ENCODE measurements at places on chromosomes 7 and 10.

DNA sequence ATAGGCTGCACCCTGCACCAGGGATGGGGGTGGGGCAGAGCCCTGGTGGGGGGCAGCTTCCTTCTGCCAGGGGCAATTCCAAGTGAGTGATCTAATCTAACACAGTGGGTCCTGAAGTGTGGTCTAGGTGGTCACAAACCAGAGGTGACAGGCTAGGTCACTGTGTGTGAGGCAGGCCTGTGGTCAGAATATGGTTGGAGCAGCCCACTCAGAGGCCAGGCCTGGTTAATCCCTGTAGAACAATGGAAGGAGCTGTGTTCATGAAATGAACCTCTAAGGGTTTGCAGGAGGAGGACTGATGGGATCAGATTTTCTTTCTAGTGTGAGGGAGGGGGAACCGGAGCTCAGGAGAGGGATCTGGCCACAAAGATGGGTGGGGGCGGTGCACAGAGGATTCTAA is 10.0 kb upstream of the TSPAN14 start:
- H3K4me3 ChIP-seq: no peak overlapping the region
- H3K36me3 ChIP-seq: no peaks in the 10 kb centered on the region
- ATAC-seq: no peak
- peaks cover 33% of the 10 kb centered on the region for H3K4me1 ChIP-seq
- H3K27ac ChIP-seq: peak overlapping the region; percentile 85

- peaks cover 76% of the 10 kb centered on the region for H3K4me1 ChIP-seq
- H3K27me3 ChIP-seq: no peaks in the 10 kb centered on the region
- peak overlapping the region; percentile 87 for H3K4me3 ChIP-seq
- H3K27ac ChIP-seq: peak overlapping the region; percentile 93
- ATAC-seq: peak; percentile 23
- peaks cover 27% of the 10 kb centered on the region for H3K36me3 ChIP-seq
Observed at GRCh38 chr10:22649994-22650393, 64.4 kb downstream of the PIP4K2A start.

DNA sequence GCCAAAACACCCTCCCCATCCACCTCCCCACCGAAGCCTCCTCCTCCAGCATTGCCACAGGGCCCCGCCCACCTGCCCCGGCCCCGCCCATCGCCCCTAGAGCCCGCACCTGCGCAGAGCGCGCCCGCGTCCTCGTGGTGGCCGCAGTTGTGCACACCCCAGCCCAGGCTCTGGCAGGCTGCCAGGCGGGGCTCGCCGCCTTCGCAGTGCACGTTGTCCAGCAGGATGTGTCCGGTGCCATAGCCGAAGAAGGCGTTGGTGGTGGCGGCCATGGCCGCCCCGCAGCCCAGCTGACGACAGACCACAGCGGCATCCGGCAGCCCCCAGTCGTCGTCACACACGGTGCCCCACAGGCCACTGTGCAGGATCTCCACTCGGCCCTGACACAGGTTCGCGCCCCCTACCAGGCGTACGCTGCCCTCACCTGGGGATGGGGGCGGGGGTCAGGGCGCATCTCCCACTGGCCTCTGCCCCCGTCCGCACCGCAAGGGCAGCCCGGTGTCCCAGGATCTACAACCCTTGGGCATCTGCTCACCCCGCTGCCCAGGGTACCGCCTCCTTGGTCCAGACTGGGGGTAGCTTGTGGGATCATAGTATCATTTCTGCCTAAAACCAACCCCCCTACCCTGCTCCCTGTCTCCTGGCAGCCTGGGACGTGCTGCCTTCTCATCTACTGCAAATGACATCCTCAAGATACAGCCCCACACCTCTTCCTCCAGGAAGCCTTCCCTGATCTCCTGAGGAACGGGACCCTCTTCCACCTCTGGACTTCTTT is 11.9 kb downstream of the SSC4D start:
- H3K36me3 ChIP-seq: no peaks in the 10 kb centered on the region
- H3K4me1 ChIP-seq: peaks cover 6% of the 10 kb centered on the region
- peak overlapping the region; percentile 74 for H3K4me3 ChIP-seq
- peak; percentile 63 for ATAC-seq
- H3K27me3 ChIP-seq: no peaks in the 10 kb centered on the region

DNA sequence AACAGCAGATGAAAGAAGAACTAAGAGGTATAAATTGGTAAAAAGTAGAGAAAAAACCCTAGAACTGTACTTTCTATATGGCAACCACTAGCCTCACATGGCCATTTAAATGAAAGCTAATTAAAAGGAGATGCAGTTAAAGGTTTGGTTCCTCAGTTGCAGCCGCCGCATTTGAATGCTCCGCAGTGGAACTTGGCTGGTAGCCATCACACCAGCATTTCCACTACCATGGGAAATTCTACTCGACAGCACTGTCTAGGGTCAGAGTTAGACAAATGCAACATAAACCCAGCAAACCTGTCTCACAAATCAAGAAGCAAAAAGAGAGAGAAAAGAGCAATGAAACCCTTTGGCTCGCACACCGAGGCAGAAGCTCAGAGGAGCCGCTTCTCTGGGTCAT is 29.7 kb downstream of the VIPR2 start:
- no peak for ATAC-seq
- H3K4me1 ChIP-seq: no peaks in the 10 kb centered on the region
- no peak overlapping the region for H3K27ac ChIP-seq
- no peaks in the 10 kb centered on the region for H3K36me3 ChIP-seq

DNA sequence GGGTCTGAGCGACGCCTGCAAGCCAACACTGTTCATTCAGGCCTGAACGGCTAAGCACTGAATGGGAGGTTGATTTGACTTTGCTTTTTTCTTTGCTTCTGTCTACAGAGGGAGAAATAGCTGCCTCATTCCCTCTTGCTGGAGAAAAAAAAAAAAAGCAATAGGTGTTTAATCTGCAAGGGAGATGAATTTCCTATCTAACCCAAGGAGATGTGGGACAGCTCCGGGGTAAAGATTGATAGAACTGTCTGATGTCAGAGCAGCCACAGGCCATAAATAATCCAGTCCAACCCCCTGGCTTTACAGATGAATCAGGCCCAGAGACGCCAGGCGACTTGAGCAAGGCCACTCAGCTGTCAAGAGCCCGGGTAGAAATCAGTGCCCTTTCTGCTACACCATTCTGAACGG is 168.0 kb downstream of the ARHGAP12 start:
- H3K27ac ChIP-seq: peak overlapping the region; percentile 96
- peaks cover 6% of the 10 kb centered on the region for H3K36me3 ChIP-seq
- ATAC-seq: no peak
- peaks cover 2% of the 10 kb centered on the region for H3K4me1 ChIP-seq

- ATAC-seq: no peak
- H3K27ac ChIP-seq: no peak overlapping the region
- H3K27me3 ChIP-seq: no peaks in the 10 kb centered on the region
Observed at GRCh38 chr10:35027567-35027966, 62.6 kb downstream of the CUL2 start.

DNA sequence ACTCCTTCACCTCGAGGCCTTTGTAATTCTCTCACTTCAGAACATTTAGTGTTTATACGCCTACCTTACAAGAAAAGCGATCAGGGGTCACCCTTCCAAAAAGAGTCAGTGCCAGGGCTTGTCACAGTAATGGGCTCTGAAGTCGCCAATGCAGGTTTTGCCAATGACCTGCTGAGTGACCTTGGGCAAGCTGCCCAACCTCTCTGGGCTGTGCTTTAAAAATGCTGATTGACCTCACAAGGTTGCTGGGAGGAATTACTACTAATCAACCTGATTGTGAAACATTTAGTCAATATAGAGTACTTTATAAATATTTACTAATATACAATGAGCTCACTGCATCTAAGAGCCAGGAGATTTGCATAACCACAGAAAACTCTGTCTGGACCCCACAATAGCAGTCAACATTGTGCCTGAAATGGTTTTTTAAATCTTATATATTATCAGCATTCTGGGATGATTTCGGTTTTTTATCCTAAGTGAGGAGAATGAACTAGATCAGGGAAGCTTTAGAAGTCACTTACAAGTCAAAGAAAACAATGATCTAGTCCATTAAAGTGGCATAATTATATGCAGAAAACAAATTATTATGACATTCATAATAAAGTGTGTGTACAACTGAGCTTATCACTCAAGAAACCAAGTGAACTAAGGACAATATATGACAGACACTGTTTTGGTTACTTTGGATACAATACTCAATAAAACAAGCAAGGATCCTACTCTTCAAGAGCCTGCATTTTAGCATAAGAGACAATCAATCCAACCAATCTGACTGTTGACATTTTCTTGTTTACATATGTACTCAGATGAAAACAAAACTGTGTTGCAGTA is 290.5 kb downstream of the SORCS1 start:
- H3K27ac ChIP-seq: no peak overlapping the region
- H3K27me3 ChIP-seq: no peaks in the 10 kb centered on the region
- no peak overlapping the region for H3K4me3 ChIP-seq
- no peaks in the 10 kb centered on the region for H3K4me1 ChIP-seq
- no peak for ATAC-seq

- H3K36me3 ChIP-seq: no peaks in the 10 kb centered on the region
- no peak overlapping the region for H3K4me3 ChIP-seq
- no peak for ATAC-seq
- no peak overlapping the region for H3K27ac ChIP-seq
- no peaks in the 10 kb centered on the region for H3K4me1 ChIP-seq
Observed at GRCh38 chr7:96979551-96980276, 25.6 kb upstream of the DLX6 start.

DNA sequence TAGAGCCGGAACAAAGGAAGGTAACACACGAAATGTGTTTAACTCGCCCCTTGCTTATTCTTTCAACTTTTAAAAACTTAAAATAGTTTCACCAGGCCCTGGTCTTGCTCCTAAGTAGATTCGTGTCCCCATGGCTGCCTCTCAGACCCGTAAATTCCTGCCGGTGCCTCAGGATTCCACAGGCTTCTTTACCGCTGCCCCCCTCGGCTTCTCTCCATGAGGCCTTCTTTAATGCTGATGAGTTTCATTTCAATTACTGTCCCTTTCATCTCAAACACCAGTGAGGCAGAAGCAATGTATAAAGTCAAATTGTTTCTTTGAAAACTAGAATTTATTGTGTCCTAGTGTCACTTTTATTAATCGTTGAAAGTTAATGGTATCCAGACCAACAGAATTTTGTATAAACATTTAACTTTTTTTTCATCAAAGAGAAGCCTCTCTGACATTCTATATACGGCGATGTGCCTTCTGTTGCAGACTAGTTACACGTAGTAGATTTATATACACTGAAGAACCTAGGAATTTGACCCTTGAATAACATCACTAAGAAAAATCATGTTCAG is 225.2 kb downstream of the C7orf25 start:
- H3K4me3 ChIP-seq: no peak overlapping the region
- peaks cover 17% of the 10 kb centered on the region for H3K27me3 ChIP-seq
- ATAC-seq: no peak
- no peaks in the 10 kb centered on the region for H3K36me3 ChIP-seq
- H3K27ac ChIP-seq: no peak overlapping the region
- no peaks in the 10 kb centered on the region for H3K4me1 ChIP-seq

- H3K4me1 ChIP-seq: peaks cover 30% of the 10 kb centered on the region
- ATAC-seq: no peak
- no peak overlapping the region for H3K27ac ChIP-seq
- H3K4me3 ChIP-seq: no peak overlapping the region
- H3K27me3 ChIP-seq: no peaks in the 10 kb centered on the region
Observed at GRCh38 chr10:35497909-35498308, 107.2 kb upstream of the GJD4 start.

GRCh38 chr7:39691821-39692220 is 68.4 kb downstream of the RALA start:
- H3K4me3 ChIP-seq: no peak overlapping the region
- H3K4me1 ChIP-seq: no peaks in the 10 kb centered on the region
- no peak overlapping the region for H3K27ac ChIP-seq
- ATAC-seq: no peak
- H3K27me3 ChIP-seq: no peaks in the 10 kb centered on the region
- peaks cover 93% of the 10 kb centered on the region for H3K36me3 ChIP-seq

- no peak overlapping the region for H3K27ac ChIP-seq
- no peaks in the 10 kb centered on the region for H3K4me1 ChIP-seq
- no peaks in the 10 kb centered on the region for H3K36me3 ChIP-seq
- no peak overlapping the region for H3K4me3 ChIP-seq
- peaks cover 18% of the 10 kb centered on the region for H3K27me3 ChIP-seq
Observed at GRCh38 chr7:115851291-115851690, 179.3 kb downstream of the TFEC start.

- H3K4me3 ChIP-seq: no peak overlapping the region
- H3K4me1 ChIP-seq: no peaks in the 10 kb centered on the region
- H3K27me3 ChIP-seq: no peaks in the 10 kb centered on the region
Observed at GRCh38 chr7:11604505-11604904, 227.5 kb downstream of the THSD7A start.

DNA sequence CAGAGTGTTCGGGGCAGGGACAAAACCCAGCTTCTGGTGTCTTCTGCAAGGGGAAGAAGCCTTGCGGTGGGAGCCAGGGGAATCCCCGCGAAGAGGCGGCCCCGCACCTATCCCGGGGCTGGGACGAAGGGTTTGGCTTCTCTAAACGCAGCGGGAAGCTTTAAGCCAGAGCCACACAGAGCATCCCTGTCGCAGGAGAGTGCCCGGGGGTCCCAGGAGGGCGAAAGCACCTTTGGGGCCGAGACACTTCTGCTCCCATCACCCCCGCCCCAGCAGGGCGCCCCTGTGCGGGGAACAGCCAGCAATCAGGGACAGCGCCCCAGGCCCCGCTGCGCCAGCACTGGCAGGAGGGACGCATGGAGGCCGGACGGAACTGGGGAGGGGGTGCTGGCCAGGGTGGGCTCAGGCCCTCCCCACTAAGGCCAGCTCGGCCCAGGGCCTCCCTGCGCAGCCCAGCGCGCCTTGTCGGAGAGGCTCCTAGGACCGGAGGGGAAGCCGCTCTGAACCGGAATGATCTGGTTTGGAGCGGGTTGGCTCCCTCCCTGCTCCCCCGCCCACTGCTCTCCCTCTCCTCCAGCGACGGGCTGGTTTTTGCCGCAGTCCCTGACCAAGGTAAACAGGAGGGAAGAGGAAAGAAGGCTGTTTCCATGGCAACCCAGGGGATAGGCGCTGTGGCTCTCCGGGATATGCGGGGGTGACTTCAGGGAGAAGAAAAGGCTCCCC is 63.9 kb downstream of the TMEM209 start:
- peaks cover 4% of the 10 kb centered on the region for H3K4me1 ChIP-seq
- peak overlapping the region; percentile 74 for H3K27ac ChIP-seq
- no peaks in the 10 kb centered on the region for H3K27me3 ChIP-seq
- peak; percentile 76 for ATAC-seq
- peaks cover 12% of the 10 kb centered on the region for H3K36me3 ChIP-seq

DNA sequence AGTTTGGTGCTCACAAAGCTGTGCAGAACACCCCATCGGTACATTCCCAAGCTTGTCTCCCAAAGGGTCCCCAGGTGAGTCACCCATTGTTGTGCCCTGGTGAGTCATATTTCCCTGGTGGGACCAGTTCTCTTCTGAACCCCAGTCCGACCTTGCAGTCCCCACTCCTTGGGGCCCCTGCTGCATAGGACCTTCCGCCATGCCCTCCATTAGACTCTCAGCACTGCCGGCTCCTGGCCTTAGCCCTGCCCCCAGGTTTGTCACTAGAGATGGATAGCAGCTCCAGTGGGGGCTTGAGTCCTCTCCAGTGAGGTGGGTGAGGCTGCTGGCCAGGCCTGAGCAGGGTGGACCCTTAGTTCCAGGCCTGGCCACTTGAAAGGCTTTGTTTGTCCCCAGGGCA is 80.5 kb upstream of the MKI67 start:
- H3K4me3 ChIP-seq: no peak overlapping the region
- no peak for ATAC-seq
- peaks cover 2% of the 10 kb centered on the region for H3K4me1 ChIP-seq
- H3K36me3 ChIP-seq: no peaks in the 10 kb centered on the region
- no peak overlapping the region for H3K27ac ChIP-seq
- no peaks in the 10 kb centered on the region for H3K27me3 ChIP-seq

GRCh38 chr7:152121432-152121831 is 96.0 kb downstream of the GALNT11 start:
- no peak for ATAC-seq
- H3K27ac ChIP-seq: no peak overlapping the region
- H3K4me1 ChIP-seq: peaks cover 7% of the 10 kb centered on the region
- no peaks in the 10 kb centered on the region for H3K27me3 ChIP-seq
- no peak overlapping the region for H3K4me3 ChIP-seq
